ENCODE measurements at places on chromosomes 1 and 21. TPM values are rescaled to one million over a fixed set of nuclear protein-coding genes. Genes with fewer than 3 reads are reported as not detected.

GRCh38 chr21:39850333-39850732 lies 16.9 kb upstream of the PCP4 start:
- DNase-seq: no peak
- no peak overlapping the region for H3K27ac ChIP-seq
- no peaks in the 10 kb centered on the region for H3K36me3 ChIP-seq
- no peaks in the 10 kb centered on the region for H3K4me1 ChIP-seq
- no peaks in the 10 kb centered on the region for H3K27me3 ChIP-seq
- no peak overlapping the region for H3K4me3 ChIP-seq

GRCh38 chr1:57262472-57262871 lies 161.4 kb downstream of the DAB1 start:
- no peak for DNase-seq
- H3K4me1 ChIP-seq: no peaks in the 10 kb centered on the region
- H3K27ac ChIP-seq: no peak overlapping the region
- H3K36me3 ChIP-seq: no peaks in the 10 kb centered on the region
- H3K4me3 ChIP-seq: no peak overlapping the region
- H3K27me3 ChIP-seq: no peaks in the 10 kb centered on the region

DNA sequence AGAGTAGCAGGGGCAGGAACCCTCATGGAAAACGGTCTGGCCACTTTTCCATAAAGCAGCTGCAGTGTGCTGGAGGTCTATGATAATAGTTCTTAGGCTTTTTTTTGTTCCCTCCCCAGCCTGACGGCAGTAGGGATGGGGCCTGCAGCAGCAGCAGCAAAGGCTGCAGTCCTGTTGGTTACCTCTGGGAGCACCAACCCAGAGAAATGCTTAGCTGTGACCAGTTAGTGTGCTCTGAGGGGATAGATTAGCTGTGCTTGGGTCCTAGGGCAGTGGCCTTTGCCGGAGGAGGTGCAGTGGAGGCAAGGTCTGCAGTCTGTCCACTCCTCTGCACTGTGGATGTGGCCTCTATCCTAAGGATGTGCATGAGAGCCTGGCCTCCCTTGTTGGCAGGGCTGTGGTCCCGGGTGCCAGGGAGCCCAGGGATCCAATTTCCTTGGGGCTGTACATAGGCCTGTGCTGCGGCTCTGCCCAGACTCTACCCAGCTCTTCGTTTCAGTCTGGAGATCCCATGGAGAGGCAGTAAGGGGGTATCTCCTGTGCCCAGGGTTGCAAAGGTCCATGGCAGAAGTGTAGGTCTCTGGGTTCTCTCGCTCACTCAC lies 322.7 kb downstream of the PTBP2 start:
- H3K27me3 ChIP-seq: no peaks in the 10 kb centered on the region
- no peaks in the 10 kb centered on the region for H3K36me3 ChIP-seq
- no peak for DNase-seq
- no peak overlapping the region for H3K4me3 ChIP-seq

- peaks cover 5% of the 10 kb centered on the region for H3K36me3 ChIP-seq
- peaks cover 34% of the 10 kb centered on the region for H3K4me1 ChIP-seq
- no peaks in the 10 kb centered on the region for H3K27me3 ChIP-seq
Observed at GRCh38 chr1:15961492-15961891, 14.4 kb downstream of the ZBTB17 start.

Gene LENEP
- total RNA-seq: 0.40 TPM

DNA sequence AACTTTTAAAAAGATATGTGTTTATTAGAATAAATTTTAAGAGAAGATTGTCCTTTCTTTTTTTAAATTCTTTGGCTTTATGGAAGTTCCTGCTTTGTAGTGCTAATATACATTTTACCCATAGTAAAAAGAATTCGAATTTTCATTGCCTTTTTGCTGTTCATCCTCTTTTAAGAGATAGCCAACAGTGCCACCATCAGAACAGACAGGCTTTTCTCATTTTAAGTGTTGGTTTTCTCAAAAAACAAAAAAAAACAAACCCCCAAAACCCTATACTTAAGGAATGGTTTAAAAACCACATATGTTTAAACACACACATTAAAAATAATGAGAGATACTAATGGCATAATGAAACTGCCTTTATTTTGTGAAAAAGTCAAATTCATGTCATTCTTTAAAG lies 118.8 kb downstream of the NEK7 start:
- no peak overlapping the region for H3K27ac ChIP-seq
- H3K27me3 ChIP-seq: no peaks in the 10 kb centered on the region
- no peaks in the 10 kb centered on the region for H3K36me3 ChIP-seq

- DNase-seq: no peak
- H3K4me3 ChIP-seq: no peak overlapping the region
- no peaks in the 10 kb centered on the region for H3K36me3 ChIP-seq
- H3K4me1 ChIP-seq: no peaks in the 10 kb centered on the region
Observed at GRCh38 chr1:218468711-218469110, 123.6 kb downstream of the TGFB2 start.

Gene IL19
- not detected for total RNA-seq

DNA sequence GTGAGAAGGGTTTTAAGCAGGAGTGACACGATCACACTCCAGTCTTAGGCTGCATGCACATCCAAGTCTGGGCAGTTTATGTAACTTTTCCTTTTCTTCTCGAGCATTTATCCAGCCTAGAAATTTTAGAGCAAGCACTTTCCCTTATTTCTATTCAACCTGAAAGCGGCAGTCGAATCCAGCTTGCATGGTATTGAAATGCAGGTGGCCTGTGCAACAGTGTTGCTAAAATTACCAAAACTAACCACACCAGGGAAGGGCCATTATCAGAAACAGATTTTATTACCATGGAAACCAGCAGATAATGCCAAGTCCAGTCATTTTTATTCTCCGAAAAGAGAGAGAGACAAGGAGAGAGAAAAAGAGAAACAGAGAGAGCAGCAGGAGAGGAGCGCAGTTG lies 179.9 kb upstream of the ZC3H12A start:
- no peaks in the 10 kb centered on the region for H3K27me3 ChIP-seq
- H3K4me3 ChIP-seq: no peak overlapping the region
- peaks cover 29% of the 10 kb centered on the region for H3K4me1 ChIP-seq
- no peak overlapping the region for H3K27ac ChIP-seq
- DNase-seq: no peak
- no peaks in the 10 kb centered on the region for H3K36me3 ChIP-seq

- peaks cover 5% of the 10 kb centered on the region for H3K4me1 ChIP-seq
- DNase-seq: no peak
- H3K27me3 ChIP-seq: no peaks in the 10 kb centered on the region
- no peak overlapping the region for H3K27ac ChIP-seq
- no peaks in the 10 kb centered on the region for H3K36me3 ChIP-seq
Observed at GRCh38 chr21:35441868-35442582, 392.9 kb upstream of the RUNX1 start.

- H3K27me3 ChIP-seq: no peaks in the 10 kb centered on the region
- H3K4me3 ChIP-seq: no peak overlapping the region
- no peaks in the 10 kb centered on the region for H3K36me3 ChIP-seq
- no peak for DNase-seq
Observed at GRCh38 chr1:164804366-164804765, 245.4 kb downstream of the PBX1 start.

DNA sequence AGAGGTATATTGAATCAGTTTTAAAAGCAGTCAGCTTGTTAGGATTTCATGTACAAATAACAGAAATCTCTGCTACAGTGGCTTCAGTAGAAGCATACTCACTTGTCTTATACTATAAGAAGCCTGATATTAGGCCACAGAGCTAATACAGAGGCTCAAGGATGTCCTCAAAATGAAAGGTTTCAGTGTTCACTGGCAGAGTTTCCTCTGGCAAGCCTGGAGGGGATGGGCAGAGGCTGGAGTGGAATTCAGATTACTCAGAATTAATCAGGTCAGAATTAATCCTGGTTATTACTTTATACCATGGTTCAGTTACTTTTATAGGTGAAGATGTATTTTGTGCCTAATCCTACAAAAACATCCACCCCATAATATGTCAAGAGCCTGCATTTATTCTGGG lies 520.5 kb downstream of the USP25 start:
- no peaks in the 10 kb centered on the region for H3K4me1 ChIP-seq
- no peak overlapping the region for H3K27ac ChIP-seq
- H3K36me3 ChIP-seq: no peaks in the 10 kb centered on the region

GRCh38 chr1:230303822-230304221 lies 122.3 kb downstream of the PGBD5 start:
- DNase-seq: no peak
- no peaks in the 10 kb centered on the region for H3K27me3 ChIP-seq
- no peaks in the 10 kb centered on the region for H3K36me3 ChIP-seq
- H3K4me1 ChIP-seq: no peaks in the 10 kb centered on the region
- no peak overlapping the region for H3K27ac ChIP-seq

Gene RBP7
- not detected for total RNA-seq

GRCh38 chr1:173447224-173447623 lies 29.9 kb upstream of the PRDX6 start:
- H3K4me1 ChIP-seq: peaks cover 18% of the 10 kb centered on the region
- H3K27me3 ChIP-seq: no peaks in the 10 kb centered on the region
- no peak overlapping the region for H3K27ac ChIP-seq
- H3K36me3 ChIP-seq: no peaks in the 10 kb centered on the region
- DNase-seq: no peak

- no peak for DNase-seq
- no peaks in the 10 kb centered on the region for H3K27me3 ChIP-seq
- no peak overlapping the region for H3K4me3 ChIP-seq
- no peaks in the 10 kb centered on the region for H3K4me1 ChIP-seq
- H3K27ac ChIP-seq: no peak overlapping the region
- no peaks in the 10 kb centered on the region for H3K36me3 ChIP-seq
Observed at GRCh38 chr1:114330451-114330983, 176.8 kb upstream of the SYT6 start.

Gene MCOLN2
- total RNA-seq: 103 TPM

Gene OR2L8
- total RNA-seq: not detected

DNA sequence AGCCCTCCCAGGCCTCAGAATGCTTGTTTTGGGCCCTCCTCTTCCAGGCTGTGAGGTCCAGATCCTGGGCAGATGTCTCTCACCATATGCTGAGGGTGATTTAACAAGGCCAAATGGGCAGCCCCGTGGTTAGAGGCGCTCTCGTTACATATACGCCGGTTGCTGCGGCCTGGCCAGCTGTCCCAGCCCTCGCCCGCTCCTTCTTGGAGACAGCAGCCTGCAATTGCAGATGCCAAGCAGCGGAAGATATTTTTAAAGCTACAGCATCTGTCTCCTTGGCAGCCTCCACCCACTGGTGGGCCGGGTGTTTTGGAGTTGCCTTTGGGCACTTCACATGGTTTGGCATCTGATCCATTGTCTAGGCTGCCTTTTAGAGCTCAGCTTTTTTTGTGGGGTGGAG lies 178.8 kb upstream of the NFIA start:
- no peak for DNase-seq
- no peak overlapping the region for H3K27ac ChIP-seq
- H3K36me3 ChIP-seq: no peaks in the 10 kb centered on the region

Gene LRRC38
- not detected for total RNA-seq

DNA sequence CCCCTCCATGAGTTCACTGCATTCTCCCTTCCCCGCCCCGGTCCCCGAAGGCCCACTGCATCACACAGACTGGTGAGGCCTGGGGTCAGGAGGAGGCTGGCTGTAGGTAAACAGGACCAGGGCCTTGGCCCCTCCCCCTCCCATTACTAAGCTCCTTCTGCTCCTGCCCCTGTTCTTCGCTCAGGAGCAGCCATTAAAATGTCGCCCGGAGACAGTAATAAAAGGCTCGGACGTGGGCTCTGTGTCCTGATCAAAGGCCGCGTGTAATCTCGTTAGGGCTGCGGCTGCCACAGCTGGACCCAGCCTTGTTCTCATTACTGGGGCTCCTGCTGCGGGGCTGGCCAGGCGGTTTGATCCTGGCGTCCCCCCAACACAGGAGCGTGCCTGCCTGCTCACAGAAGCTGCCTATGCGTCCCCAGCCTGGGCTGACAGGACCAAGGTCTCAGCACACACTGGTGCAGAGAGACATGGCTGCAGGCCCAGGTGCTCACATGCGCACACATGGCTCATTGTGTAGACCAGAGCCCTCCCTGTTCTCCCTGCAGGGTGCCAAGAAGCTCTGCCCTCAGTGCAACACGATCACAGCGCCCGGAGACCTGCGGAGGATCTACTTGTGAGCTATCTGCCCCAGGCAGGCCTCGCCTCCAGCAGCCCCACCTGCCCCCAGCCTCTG lies 24.0 kb downstream of the TMEM53 start:
- H3K27ac ChIP-seq: no peak overlapping the region
- H3K4me1 ChIP-seq: no peaks in the 10 kb centered on the region
- peaks cover 25% of the 10 kb centered on the region for H3K36me3 ChIP-seq
- no peaks in the 10 kb centered on the region for H3K27me3 ChIP-seq
- no peak overlapping the region for H3K4me3 ChIP-seq
- no peak for DNase-seq

DNA sequence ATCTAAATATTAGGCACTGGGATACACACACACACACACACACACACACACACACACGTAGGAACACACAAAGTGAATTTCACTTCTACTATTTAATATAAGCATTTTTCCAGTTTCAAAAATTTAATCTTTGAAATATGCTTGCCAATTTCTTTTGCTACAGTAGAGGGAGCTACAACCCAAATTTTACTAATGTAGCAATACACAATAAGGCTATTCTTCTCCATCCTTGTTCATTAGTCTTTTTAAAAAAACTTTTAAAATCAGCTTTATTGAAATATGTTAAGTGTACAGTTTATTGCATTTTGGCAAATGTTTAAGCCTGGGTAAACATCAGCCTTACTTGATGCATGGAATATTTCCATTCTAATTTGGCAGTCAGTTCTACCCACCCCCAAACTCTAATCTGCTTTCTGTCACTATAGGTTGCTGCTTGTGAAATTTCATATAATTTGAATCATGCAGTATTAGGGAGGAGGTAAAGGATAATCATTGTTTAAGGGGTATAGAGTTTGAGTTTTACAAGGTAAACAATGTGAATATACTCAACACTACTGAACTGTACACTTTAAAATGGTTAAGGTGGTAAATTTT lies 93.0 kb upstream of the TENT5C start:
- H3K27me3 ChIP-seq: no peaks in the 10 kb centered on the region
- H3K27ac ChIP-seq: no peak overlapping the region
- H3K4me1 ChIP-seq: no peaks in the 10 kb centered on the region
- peaks cover 1% of the 10 kb centered on the region for H3K36me3 ChIP-seq
- DNase-seq: no peak

DNA sequence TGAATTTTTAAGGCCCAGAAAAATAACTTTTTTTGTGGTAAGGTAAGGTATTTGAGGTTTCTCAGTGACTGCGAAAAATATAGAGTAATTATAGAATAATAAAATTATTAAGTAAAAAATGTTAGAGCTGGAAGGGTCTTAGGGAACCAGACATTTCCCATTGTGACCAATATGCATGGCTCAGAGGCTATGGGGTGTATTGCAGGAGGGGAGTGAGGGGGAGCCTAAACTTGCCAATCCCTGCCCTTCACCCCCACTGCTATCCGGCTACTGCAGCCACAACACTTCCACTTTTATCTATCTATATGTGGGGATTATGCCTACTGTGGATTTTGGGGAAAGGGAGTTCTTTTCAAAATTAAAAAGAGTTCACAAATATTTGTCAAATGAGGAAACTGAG lies 7.6 kb upstream of the GADD45A start:
- DNase-seq: no peak
- H3K27me3 ChIP-seq: no peaks in the 10 kb centered on the region
- H3K4me3 ChIP-seq: no peak overlapping the region
- no peaks in the 10 kb centered on the region for H3K36me3 ChIP-seq
- no peaks in the 10 kb centered on the region for H3K4me1 ChIP-seq
- no peak overlapping the region for H3K27ac ChIP-seq
